ENCODE measurements at places on chromosomes 7 and 10.

DNA sequence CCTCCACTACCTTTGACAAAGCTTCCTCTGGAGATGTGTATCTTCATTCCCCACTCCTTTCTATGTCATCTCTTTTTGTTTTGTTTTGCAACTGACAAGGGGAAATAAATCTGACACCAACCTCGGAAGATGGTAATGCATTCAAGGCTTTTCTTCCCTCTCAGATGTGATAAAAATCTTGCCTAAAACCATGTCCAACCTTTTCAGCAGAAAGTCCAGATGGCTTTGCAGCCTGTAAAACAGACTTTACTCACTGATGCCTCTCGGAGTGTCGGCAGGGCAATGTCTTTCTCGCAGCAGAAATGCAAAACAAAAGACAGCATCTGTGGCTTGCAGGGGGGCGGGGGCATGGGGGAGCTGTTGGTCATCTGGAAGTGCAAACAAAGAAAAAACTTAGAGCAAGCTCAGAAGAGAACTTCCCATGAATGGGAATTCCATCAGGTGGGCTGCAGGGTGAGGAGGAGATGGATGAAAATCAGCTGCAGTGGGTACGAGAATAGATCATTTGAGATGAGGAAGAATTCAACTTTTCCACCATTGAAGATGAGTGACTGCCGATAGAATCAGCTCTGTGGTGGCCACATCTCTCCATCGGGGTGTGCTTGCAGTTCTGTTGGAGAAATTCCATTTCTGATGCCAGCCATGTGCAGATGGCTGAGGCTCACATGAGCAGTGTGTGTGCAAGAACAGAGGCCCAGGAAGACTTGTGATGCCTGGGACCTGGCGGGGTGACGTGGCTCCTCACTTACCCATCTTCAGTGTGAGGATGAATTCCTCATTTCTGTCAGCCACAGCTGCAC, 237.7 kb downstream of the WDR37 start:
- ATAC-seq, result no peak

GRCh38 chr10:123451618-123452245, 214.4 kb upstream of the GPR26 start:
- ATAC-seq, result no peak

DNA sequence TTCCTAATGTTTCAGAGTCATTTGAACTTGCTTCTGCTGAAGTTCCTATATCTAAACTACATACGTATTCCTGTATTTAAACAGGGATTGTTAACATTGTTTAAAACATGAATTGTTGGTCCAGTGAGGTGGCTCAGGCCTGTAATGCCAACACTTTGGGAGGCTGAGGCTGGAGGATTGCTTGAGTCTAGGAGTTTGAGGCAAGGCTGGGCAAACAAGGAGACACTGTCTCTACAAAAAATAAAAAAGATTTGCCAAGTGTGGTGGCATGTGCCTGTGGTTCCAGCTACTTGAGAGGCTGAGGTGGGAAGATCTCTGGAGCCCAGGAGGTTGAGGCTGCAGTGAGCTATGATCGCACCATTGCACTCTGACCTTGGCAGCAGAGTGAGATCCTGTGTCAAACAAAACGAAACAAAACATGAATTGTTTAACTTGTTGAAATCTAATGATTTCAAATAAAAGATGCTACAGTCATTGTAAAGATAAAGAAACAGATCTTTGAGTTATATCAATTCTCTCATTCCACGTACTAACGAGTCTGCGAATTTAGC, 809.4 kb downstream of the TYW1 start:
- ATAC-seq, result no peak

DNA sequence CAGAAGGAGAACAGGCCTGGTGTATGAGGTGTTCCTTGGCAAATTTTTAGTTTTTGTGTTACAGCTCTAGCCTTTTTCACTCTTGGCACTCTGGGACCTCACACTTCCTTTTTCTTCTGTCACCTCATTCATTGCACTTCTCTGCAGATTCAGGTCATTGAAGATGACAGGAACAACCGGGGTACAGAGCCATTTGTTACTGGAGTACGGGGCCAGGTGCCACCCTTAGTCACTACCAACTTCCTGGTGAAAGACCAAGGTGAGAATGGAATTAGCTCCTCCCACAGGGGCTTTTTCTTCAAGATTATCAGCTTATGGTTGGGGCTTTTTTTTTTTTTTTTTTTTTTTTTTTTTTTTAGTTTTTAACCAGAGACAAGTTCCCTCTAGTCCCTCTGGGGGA, 18.5 kb upstream of the CHCHD1 start:
- no peak for ATAC-seq

DNA sequence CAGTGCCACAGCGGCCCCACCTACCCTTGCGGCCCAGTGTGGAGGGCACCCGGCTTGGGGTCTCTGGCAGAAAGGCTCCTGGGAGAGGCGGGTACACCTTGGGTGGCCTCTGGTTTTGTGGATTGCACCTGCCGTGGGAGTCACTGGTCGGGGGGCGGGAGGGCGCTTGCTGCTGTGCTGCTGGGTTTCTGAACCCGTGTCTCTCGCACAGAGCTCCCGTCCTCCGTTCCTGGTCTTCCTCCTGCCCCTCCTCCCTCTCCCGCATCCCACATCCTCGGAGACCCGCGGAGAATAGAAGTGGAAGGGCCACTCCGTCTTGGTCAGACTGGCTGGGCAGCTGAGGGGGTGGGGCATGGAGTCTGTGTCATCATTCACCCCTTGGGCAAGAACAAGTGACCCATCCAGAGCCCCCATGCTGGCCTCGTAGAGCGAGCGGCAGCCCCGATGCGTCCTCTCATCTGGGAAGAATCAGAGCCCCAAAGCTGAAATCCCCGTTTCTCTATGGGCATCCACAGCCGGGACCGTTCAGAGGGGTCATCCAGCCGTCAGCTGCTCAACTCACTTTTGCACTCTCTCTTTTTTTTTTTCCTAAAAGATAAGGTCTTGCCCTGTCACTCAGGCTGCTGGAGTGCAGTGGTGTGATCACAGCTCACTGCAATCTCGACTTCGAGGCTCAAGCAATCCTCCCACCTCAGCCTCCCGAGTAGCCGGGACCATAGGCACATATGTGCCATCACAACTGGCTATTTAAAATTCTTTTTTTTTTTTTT, 4.0 kb downstream of the MAFK start:
- ATAC-seq, result no peak

DNA sequence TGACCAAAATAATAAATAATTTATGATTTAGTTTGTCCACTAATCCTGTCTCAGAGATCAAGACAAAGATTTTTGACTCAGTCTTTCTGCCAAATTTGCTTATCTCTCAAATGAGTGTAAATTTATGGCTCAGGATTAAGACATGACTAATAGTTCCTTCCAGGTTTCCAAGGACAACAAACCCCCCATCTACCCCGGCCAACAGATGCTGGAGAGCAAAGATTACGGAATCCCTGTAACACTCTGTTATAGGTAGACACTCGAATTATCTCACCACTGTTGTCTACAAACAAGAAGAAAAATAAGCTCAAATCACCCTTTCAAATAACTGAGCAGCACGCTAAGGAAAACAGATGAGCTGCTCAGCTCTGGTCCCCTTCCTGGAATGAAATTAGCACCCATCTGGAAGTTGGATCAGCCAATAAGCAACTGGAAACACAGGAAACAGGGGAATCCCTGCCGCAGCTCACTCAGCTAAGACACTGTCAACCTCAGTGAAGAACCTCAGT, 56.8 kb upstream of the SVIL start:
- ATAC-seq, result no peak

- ATAC-seq, result no peak
Observed at GRCh38 chr7:121696954-121697353, 176.0 kb upstream of the PTPRZ1 start.

GRCh38 chr7:138954545-138955475, 26.4 kb downstream of the KIAA1549 start:
- no peak for ATAC-seq

GRCh38 chr10:5544216-5544805, 19.6 kb downstream of the CALML3 start:
- ATAC-seq, result no peak

All from gastroesophageal sphincter (tissue), 4 donors.